ENCODE measurements at places on chromosomes 1 and 21.

DNA sequence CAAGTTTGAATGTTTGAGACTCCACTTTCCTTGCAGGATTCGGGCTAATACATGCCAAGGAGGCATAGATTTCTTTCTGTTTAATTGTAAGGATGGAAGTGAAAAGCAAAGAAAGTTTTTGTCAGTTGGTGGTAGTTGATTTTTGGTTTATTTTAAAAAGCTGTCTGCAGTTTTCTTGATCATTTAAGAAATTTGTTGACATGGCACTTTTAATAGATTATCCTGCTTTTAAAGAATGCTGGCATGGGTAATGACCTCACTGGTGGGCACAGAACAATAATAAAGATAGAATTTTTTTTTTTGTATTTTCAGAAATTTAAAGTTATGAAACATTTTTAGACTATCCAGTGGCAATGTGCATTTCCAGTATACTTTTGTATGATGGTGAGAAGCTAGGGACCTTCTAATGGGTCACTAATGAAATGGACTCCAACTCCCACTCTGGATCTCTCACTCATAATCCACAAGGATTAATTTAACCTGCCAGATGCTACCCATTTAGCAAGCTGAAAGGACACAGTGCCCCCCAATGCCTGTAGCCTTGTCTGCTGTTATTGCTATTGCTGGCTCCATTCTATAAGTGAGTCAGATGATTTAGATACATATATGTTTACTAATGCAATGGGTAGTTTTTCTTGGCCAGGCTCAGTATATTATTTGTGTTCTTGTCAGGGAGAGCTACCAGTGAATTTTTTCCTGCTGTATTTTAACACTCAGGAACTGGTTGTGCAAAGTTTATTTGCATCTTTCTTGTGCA, 190.2 kb upstream of the SGIP1 start:
- no peak for DNase-seq

- DNase-seq: no peak
Observed at GRCh38 chr1:211741116-211741515, 65.7 kb upstream of the NEK2 start.

GRCh38 chr1:117621316-117621715, 15.5 kb downstream of the TENT5C start:
- DNase-seq: no peak

DNA sequence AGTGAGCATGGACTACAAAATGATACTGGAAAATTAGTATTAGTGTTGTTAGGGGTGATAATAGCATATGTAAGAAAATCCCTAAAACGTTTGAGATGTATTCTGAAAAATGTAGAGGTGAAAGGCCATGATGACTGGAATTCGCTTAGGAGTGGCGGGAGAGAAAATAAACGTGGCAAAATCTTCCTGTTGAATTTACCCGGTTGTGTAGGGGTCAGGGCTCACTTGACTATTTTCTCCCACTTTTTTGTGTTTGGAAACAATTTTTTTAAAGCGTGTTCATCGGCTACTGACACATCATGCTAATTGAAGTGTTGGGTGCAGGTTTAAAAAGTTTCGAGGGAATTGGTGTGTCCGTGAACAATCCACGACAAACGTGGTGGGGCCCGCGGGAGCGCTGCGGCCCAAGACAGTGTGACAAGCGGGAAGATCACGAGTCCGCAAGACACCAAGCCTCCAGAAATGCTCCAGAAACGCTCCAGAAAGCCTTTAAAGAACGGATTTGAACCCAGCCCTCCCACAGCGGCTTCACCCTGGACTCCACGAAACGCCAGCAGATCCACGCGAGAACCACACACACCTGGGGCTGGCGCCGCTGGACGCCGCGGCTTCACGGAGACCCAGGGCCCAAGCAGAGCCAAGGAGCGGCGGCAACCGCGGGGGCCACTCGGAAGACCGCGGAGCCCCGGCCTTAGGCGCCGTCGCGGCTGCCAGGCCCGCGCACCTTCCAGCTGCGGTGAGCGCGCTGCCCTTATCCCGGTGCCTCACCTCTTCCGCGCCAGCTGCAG, 573 bp downstream of the PSMG1 start:
- no peak for DNase-seq

DNA sequence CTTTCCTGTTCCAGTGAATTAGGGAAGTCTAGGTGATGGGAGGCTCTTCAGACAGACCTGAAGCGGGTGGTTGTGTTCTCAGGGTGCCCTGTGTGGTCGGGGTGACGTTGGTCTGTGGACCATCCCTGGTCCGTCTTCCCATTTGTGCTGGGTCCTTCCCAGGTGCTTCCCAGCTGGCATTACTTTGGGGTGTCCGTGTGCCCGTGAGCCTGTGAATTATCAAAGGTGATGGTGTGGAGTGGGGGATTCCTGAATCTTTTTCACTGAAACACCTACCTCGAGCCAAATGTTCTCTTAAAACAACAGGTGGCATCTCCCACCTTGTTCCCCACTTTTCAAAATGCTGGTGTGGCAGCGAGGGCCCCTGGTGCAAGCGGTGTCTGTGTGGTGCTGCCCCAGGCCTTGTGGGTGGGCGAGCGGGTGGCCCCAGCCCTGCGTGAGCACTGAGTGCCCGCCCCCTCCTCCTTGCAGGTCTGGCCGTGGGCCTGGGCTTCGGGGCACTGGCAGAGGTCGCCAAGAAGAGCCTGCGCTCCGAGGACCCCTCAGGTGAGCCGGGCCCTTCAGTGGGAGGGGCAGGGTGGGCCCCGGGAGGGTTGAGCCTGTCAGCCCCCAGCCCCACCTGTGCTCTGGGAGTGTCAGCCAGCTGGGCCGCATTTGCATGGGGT, 37.0 kb downstream of the COQ8A start:
- no peak for DNase-seq

- no peak for DNase-seq
Observed at GRCh38 chr1:19923137-19923952, at the start of gene PLA2G2E. Gene PLA2G2E (minus strand): TSS chr1:19923617. CDS start chr1:19923559, 58 bp downstream.

GRCh38 chr1:185874246-185874645, 140.1 kb downstream of the HMCN1 start:
- DNase-seq: no peak

DNA sequence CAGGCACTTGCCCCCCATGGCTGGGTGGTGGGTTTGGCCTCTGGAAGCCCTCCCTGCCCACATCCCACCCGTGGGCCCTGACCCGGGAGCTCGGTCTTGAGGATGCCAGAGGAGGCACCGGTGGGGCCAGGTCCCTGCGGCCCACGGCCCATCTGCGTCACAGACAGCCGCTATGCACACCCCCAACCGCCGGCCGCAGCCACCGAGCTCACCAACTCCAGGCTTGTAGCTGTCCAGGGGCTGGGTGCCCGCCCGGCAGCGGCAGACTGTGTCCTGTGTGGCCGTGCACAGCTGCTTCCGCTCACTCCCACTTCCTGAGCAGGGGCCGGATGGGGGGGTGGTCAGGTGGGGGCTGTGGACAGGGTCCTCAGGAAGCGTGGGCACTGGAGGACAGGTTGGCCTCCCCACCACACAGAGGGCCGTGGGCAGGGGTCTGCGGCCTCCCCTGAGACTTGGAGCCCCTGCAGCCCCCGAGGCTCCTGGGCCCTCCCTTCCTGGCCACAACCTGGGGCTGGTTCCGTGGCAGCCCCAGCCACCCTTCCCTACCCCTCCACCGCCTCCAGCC, 1.1 kb downstream of the TNFRSF4 start:
- no peak for DNase-seq

- peak; percentile 22 for DNase-seq
Observed at GRCh38 chr1:221840511-221841243, 98.8 kb upstream of the DUSP10 start.

DNA sequence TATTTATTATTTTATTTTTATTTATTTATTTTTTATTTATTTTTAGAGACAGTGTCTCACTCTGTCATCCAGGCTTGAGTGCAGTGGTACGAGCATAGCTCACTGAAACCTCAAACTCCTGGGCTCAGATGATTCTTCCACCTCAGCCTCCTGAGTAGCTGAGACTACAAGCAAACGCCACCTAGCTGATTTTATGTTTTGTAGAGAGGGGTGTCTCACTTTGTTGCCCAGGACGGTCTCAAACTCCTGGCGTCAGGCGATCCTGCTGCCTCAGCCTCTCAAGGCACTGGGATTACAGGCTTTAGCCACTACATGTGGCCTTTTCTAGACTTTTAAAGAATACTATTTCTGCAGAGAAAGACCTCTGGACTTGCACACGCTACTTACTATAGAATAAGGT, 61.3 kb upstream of the C1orf53 start:
- DNase-seq: no peak

- no peak for DNase-seq
Observed at GRCh38 chr21:21971384-21971783, 973.2 kb downstream of the NCAM2 start.

DNA sequence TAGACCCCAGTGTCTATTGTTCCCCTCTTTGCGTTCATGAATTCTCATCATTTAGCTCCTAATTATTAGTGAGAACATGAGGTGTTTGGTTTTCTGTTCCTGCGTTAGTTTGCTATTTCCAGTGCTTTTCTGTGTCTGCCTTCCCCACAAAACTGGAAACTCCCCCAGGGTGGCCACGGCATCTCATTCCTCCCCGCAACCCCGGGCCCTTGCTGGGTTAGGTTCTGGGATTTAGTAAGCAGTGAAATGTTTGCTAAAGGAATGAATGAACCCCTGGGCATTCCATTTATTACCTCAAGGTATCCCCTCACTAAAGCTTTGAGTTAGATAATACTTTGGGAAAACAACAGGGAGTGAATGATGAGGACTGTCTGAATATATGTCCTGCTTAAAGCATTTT, 142.9 kb downstream of the GLUL start:
- no peak for DNase-seq

GRCh38 chr1:34983700-34984355, 1.3 kb downstream of the TMEM35B start:
- DNase-seq: no peak

DNA sequence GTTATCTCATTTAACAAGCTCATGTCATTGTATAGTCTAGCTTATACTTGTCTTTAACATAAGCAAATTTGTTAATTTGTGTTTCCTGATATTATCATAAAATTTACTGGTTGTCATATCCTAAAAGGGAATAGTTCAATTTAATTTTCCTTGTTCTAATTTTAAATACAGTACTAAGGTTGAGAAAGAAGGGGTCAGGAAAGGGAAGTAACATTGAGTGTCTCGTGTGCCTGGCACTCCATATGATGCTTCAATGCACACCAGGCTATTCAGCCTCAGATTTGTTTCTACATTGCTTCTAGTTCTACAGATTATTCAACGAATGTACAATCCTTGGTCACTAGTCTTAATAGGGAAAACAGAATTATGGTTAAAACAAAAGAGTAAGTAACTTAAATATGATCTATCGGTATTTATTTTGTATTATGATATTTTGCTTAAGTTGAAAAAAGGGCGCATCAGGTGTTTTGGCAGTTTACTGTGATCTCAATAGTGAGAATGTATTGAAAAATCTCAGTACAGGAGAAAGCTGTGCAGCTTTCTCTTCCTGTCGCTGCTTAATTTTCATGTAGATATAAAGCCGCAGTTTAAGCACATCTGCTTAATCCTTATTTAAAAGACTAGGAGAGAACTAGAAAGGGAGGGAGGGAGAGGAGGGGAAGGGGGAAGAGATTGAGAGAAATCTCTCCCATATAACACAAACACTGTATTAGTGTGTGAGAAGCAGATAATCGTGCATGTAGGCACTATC, 13.0 kb downstream of the PTPRC start:
- DNase-seq: no peak

DNA sequence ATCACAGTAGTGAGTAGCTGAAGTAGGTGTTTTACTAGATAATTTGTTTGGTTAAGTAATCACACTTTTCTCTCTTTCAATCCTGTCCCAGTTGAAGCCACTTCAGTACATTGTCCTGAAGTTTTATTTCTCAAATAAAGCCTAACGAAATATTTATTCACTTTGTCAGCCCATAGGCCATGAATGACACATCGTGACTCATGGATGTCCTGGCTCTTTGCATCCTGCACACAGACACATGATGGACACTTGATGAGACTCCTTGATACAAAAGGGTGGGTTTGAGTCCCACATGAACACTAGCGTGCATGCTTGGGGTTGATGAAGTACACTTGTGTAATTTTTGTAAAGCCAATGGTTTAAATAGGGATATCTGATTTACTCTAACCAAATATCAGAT, 22.7 kb upstream of the LAMC2 start:
- no peak for DNase-seq

- no peak for DNase-seq
Observed at GRCh38 chr21:28776251-28776650, 216.4 kb downstream of the LTN1 start.

DNA sequence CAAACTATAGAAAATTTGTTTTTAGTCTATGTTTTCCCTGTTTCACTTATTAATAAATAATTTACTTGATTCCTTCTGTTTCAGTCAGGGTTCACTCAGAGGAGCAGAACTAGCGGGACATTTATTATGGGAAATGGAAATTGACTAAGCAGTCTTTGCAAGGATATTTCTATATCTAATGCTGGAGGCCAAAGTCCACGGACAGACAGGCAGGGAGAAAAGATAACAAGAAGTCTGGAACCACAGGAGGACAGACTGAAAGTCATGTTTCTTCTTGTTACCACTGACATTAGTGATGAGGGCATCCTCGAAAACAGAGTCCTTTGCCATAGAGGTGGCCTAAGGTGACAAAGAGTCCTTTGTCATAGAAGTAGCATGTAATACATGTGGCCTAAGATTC, 744.5 kb upstream of the TMPRSS15 start:
- DNase-seq: no peak

DNA sequence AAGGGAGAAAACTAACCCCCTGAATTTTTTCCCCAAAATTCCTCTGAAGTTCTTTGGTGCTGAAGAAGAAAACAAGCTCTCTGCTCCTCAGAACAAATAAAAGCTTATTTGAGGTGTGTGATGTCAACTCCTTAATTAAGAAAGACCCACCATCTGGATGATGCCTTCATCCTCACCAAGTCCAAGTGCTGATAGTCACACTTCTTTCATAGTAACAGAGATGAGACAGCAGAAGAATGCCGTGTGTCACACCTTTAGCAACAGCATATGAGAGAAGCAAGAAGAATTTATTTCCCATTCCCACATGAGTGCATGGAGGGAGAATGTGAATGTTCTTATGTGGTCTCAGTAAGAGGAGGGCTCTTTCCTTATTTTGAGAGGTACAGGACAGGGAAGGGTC, 91.2 kb downstream of the TGFB2 start:
- no peak for DNase-seq

GRCh38 chr1:54996869-54997710, 1.6 kb upstream of the BSND start:
- no peak for DNase-seq

- peak; percentile 36 for DNase-seq
Observed at GRCh38 chr1:151859891-151860293, 6.4 kb upstream of the THEM5 start.

GRCh38 chr1:201517631-201518030, 10.7 kb upstream of the CSRP1 start:
- no peak for DNase-seq

Data from germinal center (tissue), 1 donor.